ENCODE measurements at places on chromosomes 1 and 21. TPM values are rescaled to one million over a fixed set of nuclear protein-coding genes. Genes with fewer than 3 reads are reported as not detected.

DNA sequence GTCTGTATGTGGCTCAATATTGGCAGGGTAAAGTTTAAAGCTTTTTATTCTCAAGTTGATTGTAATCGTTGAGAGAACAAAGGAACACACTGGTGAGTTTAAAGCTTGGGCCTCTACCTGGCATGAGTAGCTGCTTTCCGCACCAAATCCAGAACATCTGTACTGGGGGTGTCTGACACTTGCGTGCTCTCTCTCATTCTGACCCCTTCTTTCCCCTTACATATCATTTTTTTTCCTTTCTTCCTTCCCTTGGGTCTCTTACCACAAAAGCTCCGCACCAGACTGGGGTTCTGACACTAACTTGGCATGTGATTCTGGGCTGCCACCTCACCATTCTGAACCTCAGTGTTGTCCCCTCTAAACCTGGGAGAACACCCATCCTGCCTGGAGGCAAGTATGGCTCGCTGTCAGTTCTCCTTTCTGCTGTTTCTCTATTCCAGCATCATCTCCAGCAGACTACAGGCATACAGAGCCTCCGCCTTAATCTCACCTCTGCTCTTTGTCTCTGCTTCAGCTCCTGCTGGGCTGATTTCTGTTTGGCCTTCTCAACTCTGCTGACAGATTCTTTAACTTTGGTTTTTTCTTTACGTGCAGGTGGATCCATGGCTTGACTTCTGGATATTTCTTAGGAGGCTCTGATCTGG lies 859 bp upstream of the ERMAP start:
- DNase-seq = no peak

GRCh38 chr21:45054927-45055612 lies 19.3 kb upstream of the ADARB1 start:
- no peak for DNase-seq

DNA sequence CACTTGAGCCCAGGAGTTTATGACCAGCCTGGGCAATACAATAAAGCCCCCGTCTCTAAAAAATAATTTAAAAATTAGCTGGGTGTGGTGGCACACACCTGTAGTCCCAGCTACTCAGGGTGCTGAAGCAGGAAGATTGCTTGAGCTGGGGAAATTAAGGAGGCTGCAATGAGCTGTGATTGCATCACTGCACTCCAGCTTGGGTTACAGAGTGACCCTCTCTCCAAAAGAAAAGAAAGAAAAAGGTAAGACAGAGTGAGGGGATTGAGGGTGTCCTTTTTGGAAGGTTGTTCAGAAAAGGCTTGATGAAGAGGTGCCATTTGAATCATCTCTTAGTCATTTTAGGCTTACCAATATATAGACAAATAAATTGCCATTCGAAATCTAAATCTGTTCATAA lies 4.0 kb upstream of the SRRM1 start:
- DNase-seq = no peak

SPRR3 gene
- polyA plus RNA-seq = not detected

CRTC2 gene
- polyA plus RNA-seq = 54.3 TPM

HCN3 gene
- polyA plus RNA-seq = 0.10 TPM
